ENCODE measurements at places on chromosomes 13 and 19.

- DNase-seq, result no peak
These were observed 4.2 kb downstream of the ADGRE5 start for GRCh38 chr19:14385492-14385891.

DNA sequence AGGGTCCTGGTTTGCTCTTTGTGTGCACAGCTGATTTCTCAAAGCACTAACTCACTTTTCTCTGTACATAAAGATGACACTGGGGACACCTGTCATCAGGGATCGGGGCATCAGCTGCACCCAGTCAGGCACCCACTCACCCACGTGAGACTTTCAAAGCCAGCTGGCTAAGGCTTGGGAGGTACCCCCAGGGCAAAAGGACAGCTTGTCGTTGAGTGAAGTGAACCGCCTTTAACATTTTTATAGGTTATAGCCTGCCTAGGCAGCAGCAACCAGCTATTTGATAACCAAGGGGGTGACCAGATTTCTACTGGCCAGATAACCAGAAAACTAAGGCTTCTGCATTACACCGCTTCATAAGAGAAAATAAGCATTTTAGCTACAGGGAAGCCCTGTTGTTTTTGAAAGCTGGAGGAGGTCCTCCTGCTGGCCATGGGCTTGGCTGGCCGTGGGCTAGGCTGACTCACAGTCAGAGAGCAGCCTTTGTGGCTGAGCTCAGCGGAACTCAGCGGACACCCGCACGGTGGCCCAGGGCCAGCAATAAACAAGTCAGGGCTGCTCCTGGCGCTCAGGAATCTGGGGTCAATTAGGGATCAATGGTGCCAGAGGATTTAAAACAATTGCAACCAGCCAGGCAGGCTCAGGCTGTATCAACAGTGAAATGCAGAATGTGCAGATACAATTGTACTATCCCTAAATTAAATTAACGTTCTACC, 57.1 kb downstream of the ALOX5AP start:
- DNase-seq, result no peak

GRCh38 chr13:99969453-99969918, 2.1 kb downstream of the ZIC5 start:
- no peak for DNase-seq

DNA sequence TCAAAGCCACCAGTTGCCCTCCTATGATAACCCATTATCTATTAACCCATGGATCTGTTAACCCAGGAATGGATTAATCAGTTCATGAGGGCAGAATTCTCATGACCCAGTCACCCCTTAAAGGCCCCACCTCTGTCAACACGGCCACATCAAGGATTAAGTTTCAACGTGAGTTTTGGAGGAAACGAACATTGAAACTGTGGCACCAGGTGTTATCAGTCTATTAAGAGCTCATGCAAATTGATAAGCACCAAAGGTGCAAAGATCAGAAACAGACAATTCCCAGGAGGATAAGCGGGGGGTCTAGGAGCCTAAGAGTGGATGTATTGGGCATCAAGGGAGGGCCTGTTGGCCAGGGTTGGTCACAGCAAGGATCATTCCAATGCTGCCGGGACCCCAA, 19.9 kb upstream of the ELAVL1 start:
- DNase-seq, result no peak

DNA sequence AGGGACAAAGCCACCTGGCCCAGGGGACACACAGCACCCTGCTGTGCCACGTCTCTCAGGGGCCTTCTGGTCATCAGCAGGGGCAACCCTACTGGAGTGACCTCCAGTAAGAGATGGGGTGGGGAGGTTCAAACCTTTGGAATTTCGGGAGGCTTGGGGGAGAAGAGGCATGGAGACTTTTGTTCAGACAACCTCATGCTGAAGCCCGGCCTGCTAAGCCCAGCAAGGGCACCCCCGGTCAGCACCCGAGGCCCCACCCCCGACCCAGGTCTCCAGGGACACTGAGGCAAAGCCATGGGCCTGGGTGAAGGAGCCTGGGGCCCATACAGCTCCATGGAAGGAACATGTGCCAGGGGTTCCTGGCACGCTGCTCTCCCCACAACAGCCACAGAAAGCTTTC, 23.3 kb downstream of the ZNF787 start:
- DNase-seq, result no peak

DNA sequence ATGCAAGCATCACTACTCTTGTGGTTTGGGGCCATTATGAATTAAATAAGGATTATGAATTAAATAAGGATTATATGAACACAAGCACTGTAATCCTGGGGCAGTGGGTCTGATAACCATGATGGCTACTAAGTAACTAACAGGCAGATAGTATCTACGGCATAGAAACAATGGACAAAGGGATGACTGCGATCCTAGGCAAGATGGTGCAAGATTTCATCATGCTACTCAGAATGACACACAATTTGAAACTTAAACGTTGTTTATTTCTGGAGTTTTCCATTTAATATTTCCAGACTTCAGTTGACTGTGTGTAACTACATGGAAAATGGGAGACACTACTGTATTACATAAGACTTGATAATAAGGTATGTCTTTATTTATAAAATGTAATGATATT, 15.1 kb downstream of the KCNRG start:
- DNase-seq, result no peak

DNA sequence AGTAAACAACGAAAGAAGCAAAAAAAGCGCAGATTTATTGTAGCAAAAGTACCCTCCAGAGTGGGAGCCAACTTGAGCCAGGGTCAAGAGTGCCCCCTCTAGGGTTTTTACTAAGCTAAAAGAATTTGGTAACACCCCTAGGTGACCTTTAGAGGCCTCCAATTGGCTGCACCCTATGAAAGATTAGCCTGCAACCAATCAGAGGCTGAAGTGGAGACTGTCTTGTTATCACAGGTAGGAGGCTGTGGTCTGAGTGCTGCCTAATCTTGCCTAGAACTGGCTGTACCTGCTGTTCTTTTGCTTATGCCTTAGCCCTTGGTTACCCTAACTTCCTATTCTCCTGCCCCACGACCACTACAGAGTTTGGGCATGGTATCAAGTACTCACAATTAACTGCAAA, 38.3 kb downstream of the ANKRD10 start:
- no peak for DNase-seq

DNA sequence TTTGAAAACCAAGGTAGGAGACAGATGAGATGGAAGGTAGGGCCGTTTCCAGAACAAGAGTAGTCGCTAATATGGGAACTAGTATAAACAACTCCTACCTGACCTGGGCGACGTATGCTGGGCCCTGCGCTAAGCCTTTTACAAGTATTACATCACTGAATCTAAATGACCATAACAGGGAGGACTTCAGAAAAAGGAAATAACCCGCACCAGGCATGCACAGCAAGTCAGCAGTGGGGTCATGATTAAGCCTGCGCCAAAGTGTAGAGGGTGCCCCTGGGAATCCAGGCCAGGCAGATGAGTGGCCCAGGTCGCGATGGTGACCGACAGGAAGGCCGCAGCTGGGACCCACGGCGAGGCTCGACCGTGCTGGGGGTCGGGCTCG, 613 bp downstream of the ATP13A1 start:
- no peak for DNase-seq

DNA sequence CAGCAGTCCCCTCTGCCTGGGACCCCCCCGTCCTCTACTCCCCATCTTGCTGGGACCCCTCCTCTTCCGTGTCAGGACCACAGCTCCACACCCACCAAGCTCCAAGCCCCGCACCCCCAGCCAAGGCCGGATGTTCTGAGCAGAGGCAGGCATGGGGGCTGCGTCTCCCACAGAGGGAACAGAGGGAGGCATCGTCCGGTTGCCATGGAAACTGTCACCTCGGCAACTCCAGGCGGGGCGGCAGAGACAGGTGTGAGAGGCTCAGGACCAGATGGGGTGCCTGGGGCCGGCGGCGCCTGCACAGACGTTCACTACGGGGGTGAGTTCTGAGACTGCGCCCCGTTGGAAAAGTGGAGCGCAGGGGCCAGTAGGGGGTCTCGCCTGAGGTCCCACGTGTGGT, 5.4 kb downstream of the RNU6-9 start:
- no peak for DNase-seq

DNA sequence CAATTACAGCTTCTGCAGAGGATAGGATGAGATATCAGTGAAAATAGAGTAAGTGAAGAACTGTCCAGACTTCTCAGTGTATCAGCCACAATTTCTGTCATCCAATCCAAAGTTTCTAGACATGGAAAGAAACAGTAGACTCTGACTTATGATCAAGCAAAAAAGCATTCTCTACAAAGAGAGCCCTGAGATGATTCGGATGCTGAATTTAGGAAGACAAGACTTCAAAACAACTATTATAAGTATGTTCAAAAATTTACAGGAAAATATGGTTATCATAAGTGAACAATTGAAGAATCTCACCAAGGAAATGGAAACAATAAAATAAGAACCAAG, 238.2 kb upstream of the IRS2 start:
- DNase-seq, result no peak

- DNase-seq, result no peak
These were observed 2.8 kb downstream of the HIPK4 start for GRCh38 chr19:40387155-40387554.

DNA sequence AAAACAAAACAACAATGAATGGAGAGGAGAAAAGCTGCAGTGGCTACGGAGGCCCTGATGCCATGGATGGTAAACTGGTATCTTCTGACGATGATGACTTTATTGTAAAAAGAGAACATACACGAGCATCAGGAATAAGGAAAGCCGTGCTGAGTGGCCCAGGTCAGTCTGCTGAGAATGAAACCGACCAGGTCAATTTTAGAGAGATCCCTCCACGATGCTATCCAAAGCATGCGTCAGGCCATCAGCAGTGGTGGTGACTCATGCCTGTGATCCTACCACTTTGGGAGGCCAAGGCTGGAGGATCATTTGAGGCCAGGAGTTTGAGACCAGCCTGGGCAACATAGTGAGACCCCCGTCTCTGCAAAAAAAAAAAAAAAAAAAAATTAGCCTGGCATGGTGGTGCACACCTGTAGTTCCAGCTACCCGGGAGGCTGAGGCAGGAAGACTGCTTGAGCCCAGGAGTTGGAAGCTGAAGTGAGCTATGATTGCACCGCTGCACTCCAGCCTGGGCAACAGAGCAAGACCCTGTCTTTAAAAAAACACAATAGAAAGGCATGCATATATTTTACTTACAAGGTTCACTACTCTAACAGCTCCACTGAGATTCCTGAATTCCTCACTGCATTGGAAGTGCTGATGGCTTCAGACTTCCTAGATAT, 62.3 kb downstream of the GADD45B start:
- DNase-seq, result no peak

DNA sequence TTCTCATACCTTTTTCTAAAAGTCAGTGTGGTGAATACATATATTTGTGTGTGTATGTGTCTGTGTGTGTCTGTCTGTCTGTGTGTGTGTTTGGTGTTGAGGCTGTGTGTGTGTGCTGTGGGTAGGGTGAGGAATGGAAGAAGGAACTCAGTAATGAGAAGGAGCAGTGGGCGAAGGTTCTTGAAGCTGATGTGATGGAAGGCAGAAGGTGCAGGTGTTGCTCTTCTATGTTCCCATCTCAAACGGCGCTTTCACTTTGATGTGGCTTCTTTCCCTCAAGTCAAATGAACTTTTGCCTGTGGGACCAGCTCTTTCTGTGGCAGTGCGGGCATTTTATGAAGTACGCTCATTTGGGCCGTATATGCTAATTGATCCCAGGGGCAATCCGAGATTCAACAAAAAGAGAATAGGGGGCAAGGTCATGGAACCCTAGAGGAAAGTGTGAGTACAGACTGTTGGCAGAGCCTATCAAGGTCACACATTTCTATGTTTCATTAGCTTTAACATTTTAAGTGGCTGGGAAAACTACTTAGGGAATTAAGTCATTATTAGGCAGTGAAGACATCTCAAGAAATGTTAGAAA, 15.2 kb downstream of the BIVM start:
- no peak for DNase-seq

- DNase-seq, result no peak
These were observed 8.2 kb downstream of the FXYD5 start for GRCh38 chr19:35162471-35163326.

DNA sequence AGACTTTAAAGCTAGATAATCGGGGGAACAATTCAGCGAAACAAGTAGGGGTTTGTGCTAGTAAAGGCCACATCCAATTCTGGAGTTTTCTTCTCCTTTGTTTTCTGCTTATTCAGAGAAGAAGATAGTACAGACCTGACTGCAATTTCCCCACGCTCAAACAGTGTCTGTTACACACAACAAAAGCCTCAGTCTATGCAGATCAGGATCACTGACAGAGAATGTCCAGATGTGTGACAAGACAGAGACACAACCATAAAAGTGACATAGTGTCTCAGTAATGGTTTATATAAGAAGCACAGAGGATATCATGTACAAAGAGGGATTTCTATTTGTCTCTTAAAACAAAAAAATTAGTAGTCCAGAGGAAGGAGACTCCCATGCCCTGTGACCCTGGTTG, 70.7 kb upstream of the GTF3A start:
- DNase-seq, result no peak

DNA sequence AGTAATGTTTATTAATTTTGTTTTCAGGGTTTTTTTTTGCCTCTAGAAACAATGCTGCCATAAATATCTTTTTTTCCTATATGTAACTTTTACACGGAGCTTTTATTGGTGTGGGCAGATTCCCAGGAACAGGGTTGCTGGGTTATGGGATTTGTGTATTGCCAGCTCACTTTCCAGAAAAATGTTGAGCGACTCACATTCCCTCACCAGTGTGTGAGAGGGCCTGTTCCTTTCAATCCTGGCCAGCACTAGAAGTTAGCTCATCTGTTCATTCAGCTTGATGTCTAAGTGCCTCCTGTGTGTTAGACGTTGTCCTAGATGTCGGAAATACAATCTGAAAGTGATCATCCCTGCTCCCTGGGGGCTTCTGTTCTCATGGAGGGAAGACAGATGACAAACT, 2.6 kb downstream of the ZNF71 start:
- no peak for DNase-seq

DNA sequence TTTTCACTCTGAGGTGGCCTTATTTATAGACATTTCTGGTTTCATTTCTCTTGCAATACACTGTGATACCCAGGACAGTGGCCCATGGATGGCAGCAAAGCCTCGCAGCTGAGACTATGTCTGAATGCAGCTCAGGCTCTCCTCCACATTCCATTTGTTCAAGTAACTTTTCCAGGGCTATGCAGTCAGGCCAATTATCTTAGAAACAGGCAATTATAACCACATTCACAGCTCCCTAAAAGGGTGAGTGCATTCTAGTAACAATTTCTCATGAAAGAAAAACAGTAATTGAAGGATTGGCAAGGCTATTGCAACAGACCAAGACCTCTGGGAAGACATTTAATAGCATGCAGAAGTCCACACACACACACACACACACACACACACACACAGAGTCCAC, 264.0 kb downstream of the TBC1D4 start:
- no peak for DNase-seq

Data from stimulated activated CD8-positive, alpha-beta memory T cell treated with anti-CD3 and anti-CD28 coated beads, Interleukin-12 subunit alpha, Interleukin-12 subunit beta, amount 100 ng/mL, for 1 hour (primary cell).